ENCODE measurements at places on chromosomes 2 and 18. TPM values are rescaled to one million over a fixed set of nuclear protein-coding genes. Genes with fewer than 3 reads are reported as not detected.

DNA sequence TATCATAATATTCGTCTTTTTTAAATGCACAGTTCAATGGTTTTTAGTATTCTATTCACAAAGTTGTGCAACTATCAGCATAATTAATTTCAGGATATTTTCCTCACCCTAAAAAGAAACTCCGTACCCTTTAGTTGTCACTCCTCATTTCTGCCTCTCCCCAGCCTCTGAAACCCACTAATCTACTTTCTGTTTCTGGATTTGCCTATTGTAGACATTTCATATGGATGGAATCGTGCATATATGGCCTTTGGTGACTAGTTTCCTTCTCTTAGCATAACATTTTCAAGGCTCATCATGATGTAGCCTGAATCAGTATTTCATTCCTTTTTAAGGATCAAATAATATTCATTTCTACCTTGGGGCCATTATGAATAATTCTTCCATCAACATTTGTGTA is 18.5 kb downstream of the NEURL3 start:
- H3K27me3 ChIP-seq = no peaks in the 10 kb centered on the region
- H3K4me3 ChIP-seq = peak overlapping the region; percentile 52
- peaks cover 14% of the 10 kb centered on the region for H3K4me1 ChIP-seq
- H3K27ac ChIP-seq = peak overlapping the region; percentile 58

The IL36B gene
- not detected for total RNA-seq

GRCh38 chr2:118010473-118010872 is 3.4 kb downstream of the CCDC93 start:
- no peaks in the 10 kb centered on the region for H3K27me3 ChIP-seq
- DNase-seq = no peak
- no peak overlapping the region for H3K4me3 ChIP-seq

GRCh38 chr2:238615187-238615586 is 188.5 kb downstream of the ASB1 start:
- H3K4me1 ChIP-seq = no peaks in the 10 kb centered on the region
- peaks cover 3% of the 10 kb centered on the region for H3K27me3 ChIP-seq
- H3K27ac ChIP-seq = no peak overlapping the region
- no peak overlapping the region for H3K4me3 ChIP-seq
- H3K36me3 ChIP-seq = no peaks in the 10 kb centered on the region
- DNase-seq = no peak

DNA sequence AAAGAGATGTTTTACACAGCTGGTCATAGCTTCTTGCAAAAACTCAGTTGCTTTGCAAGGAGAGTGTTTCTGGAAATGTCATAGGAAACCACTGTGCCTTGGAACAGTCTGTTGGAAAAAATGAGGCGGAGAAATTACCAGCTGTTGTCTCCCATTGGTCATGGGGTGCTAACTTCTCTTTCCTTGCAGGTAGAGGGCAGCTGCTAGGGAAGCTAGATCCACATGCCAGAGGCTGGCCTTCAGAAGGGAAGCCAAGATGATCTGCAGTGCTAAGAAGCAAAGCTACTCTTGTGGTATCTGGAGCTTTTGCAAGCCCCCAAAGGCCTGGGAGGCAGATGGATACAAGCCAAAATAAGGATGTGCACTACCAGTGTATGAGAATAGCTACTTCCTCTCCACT is 34.8 kb upstream of the LAMA1 start:
- no peaks in the 10 kb centered on the region for H3K27me3 ChIP-seq
- DNase-seq = no peak
- no peak overlapping the region for H3K27ac ChIP-seq
- H3K4me3 ChIP-seq = no peak overlapping the region
- H3K36me3 ChIP-seq = no peaks in the 10 kb centered on the region

DNA sequence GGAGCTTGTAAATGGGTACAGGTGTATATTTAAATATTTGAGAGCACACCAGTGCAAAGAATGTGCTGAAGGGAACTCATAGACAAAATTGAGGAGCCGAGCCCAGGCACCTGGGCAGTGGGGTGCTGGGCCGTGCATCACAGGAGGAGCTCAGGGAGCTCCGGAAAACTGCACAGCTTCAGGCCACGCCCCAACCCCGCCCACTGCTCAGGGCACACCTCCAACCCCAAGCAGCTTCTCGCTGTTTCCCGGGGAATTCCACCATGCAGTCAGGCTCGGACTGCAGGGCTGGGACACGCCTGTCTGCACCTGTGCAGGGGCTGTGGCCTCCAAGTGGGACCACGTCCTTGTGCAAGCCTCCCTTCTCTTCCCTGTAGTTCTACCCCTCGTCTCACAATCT is 243.0 kb downstream of the HDAC4 start:
- no peak overlapping the region for H3K27ac ChIP-seq
- H3K36me3 ChIP-seq = peaks cover 77% of the 10 kb centered on the region

Data from CD4-positive, alpha-beta T cell (primary cell).